ENCODE measurements at places on chromosomes 4 and X. TPM values are rescaled to one million over a fixed set of nuclear protein-coding genes. Genes with fewer than 3 reads are reported as not detected.
A peak's percentile ranks its signal among the peaks of the same experiment; 100 is the strongest.

DNA sequence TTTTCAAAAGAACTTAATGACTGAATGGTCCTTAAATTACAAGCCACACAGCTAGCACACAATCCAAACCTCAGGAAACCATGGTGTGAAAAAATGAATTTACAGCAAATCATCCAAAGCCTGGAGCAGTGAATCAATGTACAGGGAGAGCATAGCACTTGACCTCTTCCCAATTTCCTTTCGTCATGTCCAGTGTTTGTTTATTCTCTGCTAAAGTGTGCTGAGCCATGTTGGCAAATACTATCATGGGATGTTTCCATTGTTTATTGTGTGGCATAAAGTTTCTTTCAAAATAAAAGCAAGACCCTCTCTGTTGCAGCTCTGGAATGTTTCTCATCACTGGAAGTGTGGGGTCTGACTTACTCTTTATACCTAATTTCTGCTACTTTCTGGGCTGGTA lies 25.4 kb upstream of the FAM47B start:
- DNase-seq = no peak

DNA sequence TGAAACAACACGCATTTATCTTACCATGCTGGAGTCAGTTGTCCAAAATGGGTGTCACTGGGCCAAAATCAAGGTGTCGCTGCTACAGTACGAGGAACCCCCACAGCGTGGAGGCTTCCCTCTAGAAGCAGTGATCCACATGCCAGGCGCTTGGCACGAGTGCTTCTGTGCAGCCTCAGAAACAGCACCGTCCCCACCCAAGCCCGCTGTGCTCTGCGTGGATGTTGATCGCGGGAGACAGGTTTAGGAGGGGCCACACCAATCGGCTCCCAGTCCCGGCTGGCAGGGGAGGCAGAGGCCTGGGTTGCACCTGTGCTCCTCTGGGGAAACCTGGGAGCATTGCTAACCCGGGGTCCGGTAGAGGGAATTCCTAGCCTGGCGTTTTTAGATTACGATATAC lies 165.5 kb upstream of the PSAPL1 start:
- no peak for DNase-seq

Gene TREX2
- 2.3 TPM for total RNA-seq

DNA sequence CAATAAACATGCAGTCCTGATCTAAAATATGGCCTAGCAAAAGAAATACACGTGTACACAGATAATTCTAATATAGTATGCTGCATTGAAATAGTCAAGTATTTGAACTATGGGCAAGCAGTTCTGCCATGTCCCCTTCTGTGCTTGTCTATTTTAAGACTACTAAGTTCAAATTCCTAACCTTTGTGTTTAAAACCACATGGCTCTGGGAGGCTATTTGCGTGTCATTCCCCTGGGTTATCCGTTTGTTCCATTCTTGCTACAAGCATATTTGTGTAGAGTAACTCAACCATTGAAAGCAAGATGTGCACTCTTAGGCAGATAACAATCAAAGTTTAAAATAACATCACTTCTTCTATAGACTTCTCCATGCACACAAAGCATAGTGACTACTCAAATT lies 25.4 kb upstream of the TBC1D1 start:
- DNase-seq = no peak

GRCh38 chr4:2083116-2083825 lies 24.1 kb downstream of the NAT8L start:
- DNase-seq = no peak

Gene LRCH2
- total RNA-seq = not detected

DNA sequence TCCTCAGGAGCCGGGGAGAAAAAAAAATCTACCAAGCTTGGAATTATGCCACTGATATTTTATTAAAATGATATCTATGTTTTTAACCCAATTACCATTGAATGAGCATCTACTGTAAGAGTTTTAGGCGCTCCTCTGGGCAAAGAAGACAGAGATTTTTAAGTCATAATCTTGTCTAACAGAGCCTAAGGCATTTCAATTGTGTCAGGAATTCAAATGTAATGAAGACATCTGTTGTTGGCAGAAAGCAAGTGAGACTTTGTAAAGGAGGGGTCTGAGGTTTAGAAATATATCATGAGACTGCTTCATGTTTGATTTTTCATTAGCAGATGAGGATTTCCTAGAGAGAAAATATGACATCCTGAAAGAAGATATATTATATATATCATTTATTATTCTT lies 1158.1 kb downstream of the FSTL5 start:
- DNase-seq = no peak

DNA sequence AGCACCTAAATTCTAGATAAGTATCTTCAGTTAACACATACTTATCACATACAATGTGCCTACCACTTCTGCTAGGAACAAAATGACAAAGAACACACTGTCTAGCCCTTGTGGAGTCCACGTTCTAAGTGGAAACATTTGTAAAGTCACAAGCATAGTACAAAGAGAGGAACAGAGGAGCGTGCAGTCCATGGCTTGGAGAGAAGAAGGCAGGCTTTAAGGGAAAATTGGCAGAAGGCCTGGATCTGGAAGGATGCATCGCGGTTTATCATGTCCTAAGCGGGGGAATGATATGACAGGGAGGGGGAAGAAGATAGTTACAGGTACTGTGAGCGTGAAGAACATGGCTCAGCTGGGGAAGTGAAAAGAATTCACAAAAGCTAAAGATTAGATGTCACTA lies 218.0 kb downstream of the PRDM5 start:
- no peak for DNase-seq

GRCh38 chr4:26619784-26620183 lies 35.9 kb downstream of the TBC1D19 start:
- DNase-seq = peak; percentile 19

DNA sequence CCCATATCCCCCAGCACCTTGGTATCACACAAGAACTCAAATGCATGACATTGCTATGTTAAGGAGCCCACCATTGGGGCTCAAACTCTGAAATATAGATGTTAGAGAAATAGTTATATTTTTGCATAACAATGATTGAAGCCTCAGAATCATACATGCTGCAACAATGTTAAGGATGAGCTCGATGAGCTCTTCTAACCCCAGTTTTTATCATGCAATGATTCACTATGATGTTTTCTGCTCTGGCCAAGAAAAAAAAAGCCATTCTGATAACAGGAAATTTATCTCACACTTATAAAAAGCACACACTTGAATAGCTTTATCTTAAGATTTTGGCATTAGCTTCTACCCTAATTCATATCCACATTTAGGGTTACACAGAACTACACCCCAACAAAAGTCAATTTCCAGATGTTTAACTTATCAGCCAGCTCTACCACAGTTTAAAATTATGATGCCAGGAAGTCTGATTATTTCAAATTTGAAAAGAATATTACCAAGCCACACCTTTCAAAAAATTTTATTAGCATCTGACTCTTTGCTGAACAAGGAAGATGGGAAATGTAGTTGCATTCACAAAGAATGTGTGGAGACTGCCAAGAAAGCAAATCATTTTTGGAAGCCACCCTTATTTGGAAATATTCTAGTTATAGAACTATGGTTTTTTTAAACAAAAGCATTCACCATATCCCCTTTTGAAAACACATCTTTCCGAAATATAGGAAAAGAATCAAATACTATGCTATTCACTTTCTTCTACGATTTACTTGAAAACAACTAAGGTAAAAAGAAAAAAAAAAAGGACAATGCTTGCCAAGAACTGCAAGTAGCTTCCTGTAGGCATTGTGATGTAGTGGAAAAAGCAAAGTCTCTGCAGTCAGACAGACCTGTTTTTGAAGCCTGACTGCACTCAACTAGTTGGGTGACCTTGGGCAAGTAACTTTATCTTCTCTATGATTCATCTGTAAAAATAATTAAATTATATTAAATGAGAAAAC lies 100.8 kb upstream of the PLS3 start:
- no peak for DNase-seq

DNA sequence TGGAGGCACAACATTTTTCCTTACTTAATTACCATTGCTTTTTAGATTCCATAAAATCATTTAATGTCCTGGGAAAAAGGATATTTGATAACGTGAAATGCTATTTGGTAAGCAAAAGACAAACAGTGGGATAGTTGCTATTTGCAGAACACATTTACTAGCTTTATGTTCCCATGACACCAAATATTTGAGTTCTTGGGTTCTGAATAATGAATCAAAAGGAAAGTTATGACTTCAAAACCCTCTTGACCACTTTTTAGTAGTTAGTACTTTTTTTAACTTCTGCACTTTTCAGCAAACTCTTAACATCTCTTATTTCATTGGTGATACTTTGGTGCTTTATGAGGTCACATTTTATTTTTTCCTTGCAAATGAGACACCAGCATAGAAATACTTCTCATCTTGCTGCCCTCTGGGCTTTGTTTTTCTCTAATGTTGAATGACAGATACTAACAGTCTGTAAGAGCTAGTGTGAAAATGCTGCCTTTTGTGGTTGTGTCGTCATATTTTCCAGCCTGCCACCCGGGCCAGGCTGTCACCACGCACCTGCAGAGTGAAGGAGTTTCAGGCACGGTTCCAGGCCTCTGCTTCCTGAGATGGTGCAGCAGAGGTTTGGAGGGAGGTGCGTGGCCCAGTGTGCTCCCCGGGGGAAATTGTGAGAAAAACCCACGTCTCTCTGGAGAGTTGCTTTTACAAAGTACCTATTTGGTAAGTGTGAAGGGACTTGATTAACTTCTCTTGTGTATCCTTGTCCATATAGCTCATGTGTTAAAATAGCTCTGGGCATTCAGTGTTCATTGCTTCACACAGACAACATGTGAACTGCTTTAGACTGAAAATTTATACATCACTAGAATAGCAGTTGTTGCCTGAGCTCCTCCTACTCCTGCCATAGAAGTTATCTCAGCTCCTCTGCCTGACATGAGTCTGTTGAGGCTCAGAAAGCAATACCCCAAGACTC lies 34.7 kb downstream of the MSL3 start:
- DNase-seq = no peak

DNA sequence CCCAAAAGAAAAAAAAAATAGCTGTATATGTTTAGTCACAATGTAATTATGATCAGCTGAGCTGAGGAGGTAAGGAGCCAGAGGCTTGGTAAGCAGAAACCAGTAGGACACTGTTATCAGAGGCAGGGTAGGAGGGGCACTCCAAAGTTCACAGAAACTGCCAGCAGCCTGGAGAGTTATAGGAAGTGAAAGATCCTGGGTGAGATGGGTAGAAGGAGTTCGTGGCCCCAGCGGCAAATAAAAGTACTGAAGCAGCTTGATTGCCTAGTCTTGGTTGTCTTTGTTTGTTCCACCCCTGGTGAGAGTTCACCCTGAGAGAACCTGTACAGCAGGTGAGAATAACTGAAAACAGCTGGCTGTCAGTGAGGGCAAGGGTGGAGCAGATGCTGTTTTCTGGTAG lies 340.8 kb downstream of the ADGRL3 start:
- no peak for DNase-seq

- peak; percentile 87 for DNase-seq
Measured at GRCh38 chr4:117093571-117093970, 8.2 kb upstream of the TRAM1L1 start.

Gene IRS4
- total RNA-seq = not detected

GRCh38 chr4:169941141-169941540 lies 85.1 kb downstream of the MFAP3L start:
- DNase-seq = no peak

GRCh38 chr4:87555773-87556619 lies 26.8 kb upstream of the SPARCL1 start:
- DNase-seq = peak; percentile 88

- DNase-seq = no peak
Measured at GRCh38 chr4:123110147-123110546, 187.8 kb upstream of the NUDT6 start.

GRCh38 chrX:32545101-32545500 lies 666.2 kb downstream of the DMD start:
- DNase-seq = no peak

DNA sequence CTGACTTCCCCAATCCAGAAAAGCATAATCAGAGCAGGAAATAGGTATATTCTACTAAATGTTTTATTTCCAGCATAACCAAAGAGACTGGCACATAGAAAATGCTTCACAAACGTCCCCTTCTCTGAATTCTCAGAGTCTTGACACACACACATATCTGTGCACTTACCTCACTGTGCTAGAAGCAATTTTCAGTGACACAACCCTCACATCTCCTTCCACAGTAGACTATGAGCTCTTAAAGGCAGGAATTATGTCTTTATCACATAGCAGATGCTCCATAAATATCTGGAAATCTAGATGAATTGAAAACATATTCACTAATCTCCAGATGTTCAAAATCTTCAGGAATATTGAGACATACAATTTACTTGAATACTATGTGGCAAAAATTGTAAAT lies 5.9 kb downstream of the SOWAHB start:
- DNase-seq = no peak

GRCh38 chrX:34655501-34656455 lies 1.3 kb downstream of the TMEM47 start:
- no peak for DNase-seq

DNA sequence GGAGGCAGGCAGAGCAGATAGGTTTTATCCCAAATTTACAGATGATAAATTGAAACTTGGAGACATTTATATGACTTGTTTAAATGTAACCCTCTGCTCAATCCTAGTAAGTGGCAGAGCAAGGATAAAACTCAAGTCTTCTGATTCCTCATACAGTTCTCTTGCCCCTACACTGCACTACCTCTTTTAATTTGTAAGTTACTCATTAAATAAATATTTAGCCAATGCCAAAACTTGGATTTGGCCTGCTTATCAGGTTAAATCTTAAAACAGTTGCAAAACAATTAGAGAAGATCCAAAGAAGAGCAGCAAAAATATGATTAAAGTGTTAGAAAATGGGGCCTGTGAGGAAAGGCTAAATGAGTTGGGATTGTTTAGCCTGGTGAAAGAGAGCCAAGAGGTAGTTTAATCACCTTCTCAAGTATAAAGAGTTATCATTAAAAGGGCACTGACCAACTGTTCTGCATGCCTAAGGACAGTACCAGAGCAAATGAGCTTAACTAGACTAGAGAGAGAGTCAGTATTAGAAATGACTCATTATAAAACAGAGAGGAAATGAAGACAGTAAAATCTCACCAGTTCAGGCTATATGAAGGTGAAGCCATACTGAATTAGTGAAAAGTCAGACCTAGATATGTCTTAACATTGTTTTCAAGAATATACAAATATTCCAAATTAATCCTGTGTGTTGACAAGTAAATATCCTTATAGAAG lies 146.3 kb downstream of the GRIA3 start:
- no peak for DNase-seq

DNA sequence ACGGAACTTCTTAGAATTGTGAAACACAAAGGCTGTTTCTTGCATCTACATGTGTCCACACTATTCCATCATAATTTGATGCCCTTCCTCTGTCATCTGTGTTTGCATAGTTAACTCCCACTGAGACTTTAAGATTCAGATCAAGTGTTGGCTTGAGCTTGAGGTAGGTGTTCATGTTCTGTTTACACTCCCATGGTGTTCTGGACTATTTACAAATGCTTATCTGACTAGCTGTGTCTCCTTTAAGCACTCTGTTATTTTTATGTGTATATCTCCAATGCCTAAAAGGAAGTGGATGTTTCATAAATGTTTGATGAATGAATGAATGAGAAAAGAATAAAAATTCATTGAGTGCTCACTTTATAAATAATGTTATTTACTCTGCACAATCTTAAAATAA lies 622.7 kb downstream of the RAB28 start:
- no peak for DNase-seq

Measured in LHCN-M2 (cell line).